ENCODE measurements at places on chromosomes 5 and 9. TPM values are rescaled to one million over a fixed set of nuclear protein-coding genes. Genes with fewer than 3 reads are reported as not detected.

- DNase-seq = no peak
These were observed 96.8 kb upstream of the ADAMTS16 start for GRCh38 chr5:5043346-5043745.

- DNase-seq = no peak
These were observed 11.0 kb downstream of the PLIN2 start for GRCh38 chr9:19116107-19116790.

SLC46A2 gene
- total RNA-seq = not detected

SPOCK1 gene
- total RNA-seq = 324 TPM

RNF208 gene
- 0.07 TPM for total RNA-seq

PDE6A gene
- total RNA-seq = not detected

GRCh38 chr9:97534961-97535594, 33.6 kb downstream of the TMOD1 start:
- no peak for DNase-seq

C7 gene
- total RNA-seq = 7.7 TPM

DNA sequence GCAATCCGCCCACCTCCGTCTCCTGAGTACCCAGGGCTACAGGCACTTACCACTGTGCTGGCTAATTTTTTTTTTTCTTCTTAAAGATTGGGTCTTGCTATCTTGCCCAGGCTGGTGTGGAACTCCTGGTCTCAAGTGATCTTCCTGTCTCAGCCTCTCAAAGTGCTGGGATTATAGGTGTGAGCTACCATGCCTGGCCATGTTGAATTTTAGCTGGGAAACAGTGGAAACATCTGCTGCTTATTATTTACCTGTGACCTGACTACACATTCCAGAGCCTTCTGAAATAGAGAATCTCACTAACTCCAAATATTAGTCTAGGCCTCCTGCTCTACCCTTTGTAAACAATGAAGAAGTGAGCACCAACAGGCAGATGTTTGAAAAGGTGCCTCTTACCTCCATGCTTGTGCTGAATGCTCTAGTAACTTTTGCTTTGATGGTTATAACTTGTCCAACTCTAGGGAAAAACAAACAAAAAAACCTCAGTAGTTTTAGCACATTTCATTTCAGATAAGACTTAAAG, 22.5 kb downstream of the ACOT12 start:
- DNase-seq = no peak

DNA sequence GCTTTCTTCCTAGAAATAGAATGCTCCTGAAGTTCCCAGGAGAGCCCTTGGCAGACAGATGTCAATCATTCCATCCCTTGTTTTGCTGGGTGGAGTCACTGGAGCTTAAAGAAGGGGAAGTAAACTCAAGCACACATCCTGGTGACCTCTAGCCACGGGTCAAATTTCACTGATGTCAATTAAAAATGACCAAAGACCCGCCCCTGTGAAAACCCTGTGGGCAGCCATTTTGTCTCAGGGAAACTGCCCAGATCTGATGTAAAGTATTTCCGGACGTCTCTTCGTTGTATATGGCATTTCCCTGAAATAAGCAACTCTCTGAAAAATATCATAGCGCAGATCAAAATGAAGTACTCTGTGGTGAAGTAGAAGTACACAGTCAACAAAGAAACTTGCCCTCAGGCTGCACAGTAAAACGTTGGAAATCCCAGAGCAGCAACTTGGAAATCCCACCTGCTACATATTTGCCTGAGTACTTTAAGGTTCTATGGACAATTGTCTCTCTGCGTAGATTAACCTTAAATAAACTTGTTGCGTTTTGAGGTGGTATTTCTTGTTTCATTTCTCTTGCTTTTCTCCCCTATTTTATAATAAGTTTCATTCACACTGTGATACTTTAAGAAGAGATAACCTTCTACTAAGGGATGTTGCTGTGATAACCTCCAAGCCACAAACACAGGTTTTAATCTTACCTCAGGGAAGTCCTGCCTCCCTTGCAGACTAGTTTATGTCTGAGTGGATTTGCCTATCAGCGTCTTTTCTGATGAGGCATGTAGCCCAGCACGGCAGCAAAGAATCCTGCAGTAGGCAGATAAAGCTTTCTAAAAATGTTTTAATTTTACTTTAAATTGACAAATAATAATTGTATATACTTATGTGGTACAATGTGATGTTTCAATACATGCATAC, 60.9 kb upstream of the PIP5K1B start:
- DNase-seq = no peak

GRCh38 chr5:31193591-31194467, at the start of gene CDH6:
CDH6 (plus strand) TSS chr5:31193686; CDS start chr5:31267474, 73,788 bp downstream.
- DNase-seq = no peak

ANKH gene
- total RNA-seq = 11.4 TPM

DPYSL3 gene
- 138 TPM for total RNA-seq

DNA sequence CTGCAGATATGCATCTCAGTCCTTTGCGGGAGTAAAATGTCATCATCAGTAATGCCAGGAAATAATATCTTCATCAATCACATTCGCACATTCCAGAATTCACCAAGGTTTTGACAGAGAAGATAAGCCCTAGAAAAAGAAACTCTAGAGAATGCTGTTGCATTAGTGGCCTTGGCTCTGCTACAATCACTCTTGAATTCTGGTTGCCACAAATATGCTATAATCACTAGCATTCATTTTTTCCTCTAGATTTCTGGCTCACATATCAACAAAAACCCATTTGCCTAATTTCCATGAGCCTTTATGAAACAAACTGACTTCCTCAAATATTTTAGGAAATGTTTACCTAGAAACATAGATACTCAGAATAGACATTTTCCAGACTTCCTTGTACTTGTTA, 653.4 kb downstream of the ANXA1 start:
- DNase-seq = no peak

- no peak for DNase-seq
These were observed 714 bp downstream of the UBE2D2 start for GRCh38 chr5:139561655-139562451.

TMEM252 gene
- total RNA-seq = not detected

DNA sequence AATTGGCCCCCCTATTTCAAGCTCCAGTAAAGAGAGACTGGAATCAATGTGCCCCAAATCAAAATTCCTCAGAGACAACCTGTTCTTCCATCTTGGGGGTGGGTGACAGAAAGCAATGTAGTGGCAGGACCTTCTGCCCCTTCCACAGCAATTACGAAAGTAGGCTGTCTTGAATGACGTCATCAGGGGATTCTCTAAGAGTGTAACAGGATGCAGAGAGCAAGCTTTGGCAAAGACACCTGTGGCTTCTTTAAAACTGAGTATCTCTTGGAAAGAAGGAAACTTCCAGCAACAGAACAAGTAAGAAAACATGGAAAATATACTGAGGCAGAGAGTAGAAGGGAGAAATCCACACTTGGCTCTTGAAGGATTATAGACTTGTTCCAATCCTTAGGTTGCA, 247.6 kb upstream of the PDE4D start:
- DNase-seq = no peak

DNA sequence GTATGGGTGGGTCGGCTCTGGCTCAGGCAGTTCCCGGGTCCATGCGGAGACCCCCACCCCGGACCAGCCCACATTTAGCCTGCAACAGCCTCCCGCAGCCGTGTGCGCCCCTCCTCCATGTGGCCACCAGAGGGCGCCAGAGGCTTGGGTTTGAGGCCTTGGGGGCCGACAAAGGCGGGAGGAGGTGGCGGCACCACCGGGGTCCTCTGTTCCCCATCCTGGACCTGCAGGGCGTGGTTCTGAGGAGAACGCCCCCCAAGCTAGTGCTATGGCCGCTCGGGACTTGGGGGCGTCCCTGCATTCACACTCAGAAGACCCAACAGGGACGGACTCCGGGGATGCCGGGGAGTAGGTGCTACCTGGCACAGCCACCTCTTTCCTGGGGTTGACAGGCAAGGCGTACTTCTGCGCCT, 16.5 kb downstream of the ASS1 start:
- DNase-seq = no peak

DNA sequence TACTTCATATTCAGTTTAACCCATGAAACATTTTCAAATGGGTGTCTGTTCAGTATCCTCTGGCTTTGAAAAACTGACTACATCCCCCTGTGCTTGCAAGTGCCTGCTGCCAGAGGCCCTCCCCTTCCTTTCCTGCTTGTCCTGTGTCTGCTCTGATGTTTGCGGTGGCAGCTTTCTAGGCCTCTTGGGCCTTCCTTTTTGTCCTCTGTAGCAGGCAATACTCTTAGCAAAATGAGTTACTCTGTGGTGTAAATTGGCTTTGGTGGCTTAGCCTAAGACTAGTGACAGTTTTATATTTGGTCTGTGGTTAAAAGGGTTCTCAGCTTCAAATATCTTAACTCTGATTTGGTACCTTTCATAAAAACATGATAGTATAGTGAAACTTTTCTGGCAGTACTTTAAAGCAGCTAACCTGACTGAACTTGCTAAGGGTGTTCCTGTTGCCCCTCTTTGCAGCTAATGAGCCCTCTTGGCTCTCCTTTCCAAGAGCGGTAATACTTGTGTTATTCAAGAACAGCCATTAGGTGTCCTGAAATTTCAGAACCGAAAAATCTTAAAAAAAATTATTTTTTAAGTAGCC, 76.6 kb downstream of the GOLM1 start:
- no peak for DNase-seq

DNA sequence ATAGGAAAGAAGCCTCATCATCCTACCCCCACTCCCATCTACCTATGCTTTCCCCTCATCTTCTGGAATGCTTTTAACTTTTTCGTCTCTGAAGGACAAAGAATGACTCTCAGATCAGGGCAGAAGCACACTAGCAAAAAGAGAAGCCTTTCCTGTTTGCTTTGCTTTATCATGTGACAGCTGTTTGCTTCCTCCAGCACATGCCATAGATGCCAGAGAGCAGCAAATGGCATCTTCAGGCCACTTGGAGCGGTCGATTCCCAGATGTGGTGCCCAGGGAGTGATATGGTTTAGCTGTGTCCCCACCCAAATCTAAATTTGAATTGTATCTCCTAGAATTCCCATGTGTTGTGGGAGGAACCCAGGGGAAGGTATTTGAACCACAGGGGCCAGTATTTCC, 294.8 kb downstream of the GADD45G start:
- DNase-seq = no peak

DNA sequence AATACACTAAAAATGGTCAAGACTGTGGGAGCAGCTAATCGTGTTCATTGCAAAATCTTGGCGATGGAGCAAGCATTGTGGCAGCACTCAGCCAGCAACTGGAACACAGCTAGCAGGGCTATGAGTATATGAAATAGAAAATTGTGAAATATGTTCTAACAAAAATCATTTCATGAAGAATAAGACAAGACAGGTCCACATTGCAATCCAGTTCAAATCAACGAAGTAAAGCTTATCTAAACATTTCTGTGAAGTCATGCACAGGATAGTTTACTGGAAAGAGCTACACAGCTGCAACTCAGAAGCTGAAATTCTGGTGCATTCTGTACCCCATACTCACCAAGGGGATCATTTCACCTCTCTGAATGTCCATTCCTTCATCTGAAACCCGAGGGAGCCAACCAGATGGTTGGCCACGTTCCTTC, 5.3 kb upstream of the NFIL3 start:
- no peak for DNase-seq

SNCAIP gene
- total RNA-seq = 18.9 TPM

GRCh38 chr5:22734907-22735306, 118.2 kb downstream of the CDH12 start:
- DNase-seq = no peak

DNA sequence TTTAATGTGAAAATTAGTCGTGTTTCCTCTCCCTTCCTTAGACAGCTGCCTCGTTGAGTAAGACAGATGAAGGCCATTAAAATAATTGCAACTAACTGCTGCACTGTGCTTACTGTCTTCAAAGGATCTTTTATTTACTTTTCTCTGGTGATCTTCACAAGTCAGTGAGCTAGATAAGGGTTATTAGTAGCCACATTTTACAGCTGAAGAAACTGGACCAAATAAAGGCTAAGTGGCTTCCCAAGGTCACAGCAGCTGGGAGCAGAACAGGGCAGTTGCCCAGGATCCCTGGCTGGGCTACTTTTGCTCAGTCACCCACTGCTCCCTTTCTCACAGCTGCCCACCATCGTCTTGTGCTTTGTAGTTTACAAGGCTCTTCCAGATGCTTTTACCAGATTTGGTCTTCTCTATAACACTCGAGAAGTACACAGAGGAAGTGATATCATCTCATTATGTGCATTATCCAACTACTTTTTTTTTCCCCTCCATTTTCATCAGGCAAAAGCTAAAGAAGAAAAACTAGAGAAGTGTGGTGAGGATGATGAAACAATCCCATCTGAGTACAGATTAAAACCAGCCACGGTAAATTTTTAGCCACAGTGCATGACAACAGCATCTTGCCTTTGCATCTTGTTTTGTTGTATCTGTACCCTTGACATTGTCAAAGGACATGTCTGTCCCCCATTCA, 61.8 kb downstream of the ERAP1 start:
- no peak for DNase-seq

DNA sequence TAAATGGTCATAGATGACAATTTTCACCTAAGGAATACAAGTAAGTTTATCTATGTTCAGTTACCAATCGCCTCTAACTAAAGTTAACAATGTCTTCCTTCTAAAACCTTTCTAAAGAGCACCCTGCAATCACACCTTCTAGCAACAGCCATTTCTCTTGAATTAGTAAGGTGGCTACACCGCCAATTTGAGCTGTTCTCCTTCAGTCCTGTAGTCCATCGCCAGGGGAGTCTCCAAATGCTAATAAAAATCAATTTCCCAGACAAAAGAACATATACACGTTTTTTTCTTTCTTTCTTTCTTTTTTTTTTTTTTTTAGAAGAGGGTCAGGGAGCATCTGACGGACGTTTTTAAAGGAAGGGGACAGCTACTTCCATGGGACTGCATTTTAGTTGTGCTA, 729 bp upstream of the RORB start:
- no peak for DNase-seq

Data from pulmonary artery endothelial cell (primary cell).